ENCODE measurements at places on chromosomes 3 and 15.

GRCh38 chr3:184635126-184635525 is 73.5 kb downstream of the EPHB3 start:
- no peak for DNase-seq

DNA sequence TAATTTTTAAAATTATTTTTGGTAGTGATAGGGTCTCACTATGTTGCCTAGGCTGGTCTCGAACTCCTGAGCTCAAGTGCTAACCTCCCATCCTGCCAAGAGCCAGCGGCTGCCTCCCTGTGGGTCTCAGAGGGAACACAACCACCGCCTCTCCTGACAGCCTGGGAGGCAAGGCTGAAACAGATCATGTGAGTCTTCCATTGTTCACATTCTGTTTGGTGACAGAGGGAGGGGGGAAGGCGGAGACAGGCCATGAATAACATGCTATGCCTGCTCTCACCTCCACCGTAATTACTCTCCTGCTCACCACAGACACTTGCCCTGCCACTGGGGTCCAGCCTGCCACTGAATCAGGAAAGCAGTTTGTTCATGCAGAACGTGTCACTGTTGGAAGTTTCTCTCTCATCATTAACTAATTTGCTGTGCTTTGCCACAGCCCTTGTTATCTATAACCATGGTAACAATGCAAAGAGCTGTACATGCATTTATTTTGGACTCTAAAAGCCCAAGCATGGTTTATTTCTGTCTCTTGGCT is 78.4 kb upstream of the RASGRF1 start:
- peak; percentile 46 for DNase-seq

- DNase-seq: no peak
These were observed 15.4 kb upstream of the GMNC start for GRCh38 chr3:190877925-190878324.

DNA sequence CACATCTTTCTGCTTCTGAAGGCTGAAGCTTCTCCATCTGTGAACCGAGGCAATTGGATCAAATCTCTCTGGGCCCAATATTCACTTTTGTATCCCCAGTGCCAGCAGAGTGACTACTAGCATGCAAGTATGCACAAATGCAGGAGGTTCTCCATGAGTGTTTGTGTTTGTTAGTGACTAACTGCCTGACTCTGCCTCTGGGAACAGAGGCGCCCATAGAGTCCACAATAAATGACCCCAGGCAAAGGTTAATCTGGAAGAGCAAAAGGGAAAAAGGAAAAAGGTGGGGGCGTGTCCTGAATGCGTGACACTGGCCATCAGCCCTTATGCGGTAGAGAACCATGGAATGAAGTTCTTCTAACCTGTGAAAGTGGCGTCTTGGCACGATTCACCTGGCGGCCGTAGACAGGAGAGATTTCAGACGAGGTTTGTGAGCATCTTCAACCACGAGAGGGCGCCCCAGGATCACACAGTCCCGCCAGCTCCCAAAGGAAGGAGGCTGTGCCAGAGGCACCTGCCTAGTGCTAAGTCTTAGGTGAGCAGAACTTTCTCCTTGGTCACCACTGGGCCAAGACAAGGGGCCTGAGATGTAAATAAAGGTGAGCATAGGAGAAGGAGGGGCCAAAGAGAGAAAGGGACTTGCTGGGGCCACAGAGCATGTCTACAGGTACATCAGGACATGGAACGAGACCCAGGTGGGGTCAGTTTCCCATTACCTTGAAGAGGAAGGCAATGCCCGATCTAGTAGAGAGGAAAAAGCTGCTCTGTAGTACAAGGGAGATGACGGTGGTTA is 44.2 kb downstream of the RBPMS2 start:
- peak; percentile 71 for DNase-seq

GRCh38 chr3:101009386-101009785 is 16.2 kb upstream of the ABI3BP start:
- no peak for DNase-seq

DNA sequence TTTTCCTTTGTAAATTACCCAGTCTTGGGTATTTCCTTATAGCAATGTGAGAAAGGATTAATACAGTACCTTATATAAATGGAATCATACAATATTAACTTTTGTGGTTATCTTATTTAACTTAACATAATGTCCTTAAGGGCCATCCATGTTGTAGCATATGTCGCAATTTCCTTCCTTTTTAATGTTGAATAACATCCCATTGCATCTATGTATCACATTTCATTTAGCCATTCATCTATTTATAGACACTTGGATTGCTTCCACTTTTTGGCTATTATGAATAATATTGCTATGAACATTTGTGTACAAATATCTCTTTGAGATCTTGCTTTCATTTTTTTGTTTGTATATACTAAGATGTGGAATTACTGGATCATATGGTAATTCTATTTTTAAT is 342.2 kb downstream of the PDCD6IP start:
- no peak for DNase-seq

All from NCI-H1694 (cell line).